NCI-H1048 (cell line): ENCODE measurements at places on chromosomes 13 and 19.

DNA sequence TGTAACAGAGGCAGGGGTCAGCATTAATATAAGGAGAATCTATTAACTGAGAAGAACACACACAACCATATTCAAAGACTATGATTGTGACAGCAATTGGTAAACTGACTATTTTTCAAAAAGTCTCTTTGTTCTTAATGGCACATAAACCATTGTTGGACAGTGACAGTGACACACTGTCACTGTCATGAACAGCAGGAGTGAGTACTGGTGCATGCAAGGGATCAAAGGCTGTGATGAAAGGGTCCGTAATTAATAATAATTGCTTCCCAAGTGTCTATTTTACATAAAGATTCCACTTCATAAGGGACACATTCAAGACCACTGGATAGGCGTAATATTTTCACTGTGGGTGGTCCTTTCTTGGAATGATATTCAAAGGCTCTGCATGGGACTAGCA is 50.7 kb downstream of the LHFPL6 start:
- DNase-seq, result no peak

- DNase-seq, result no peak
These were observed 17.5 kb downstream of the MIPEP start for GRCh38 chr13:23871616-23872220.

DNA sequence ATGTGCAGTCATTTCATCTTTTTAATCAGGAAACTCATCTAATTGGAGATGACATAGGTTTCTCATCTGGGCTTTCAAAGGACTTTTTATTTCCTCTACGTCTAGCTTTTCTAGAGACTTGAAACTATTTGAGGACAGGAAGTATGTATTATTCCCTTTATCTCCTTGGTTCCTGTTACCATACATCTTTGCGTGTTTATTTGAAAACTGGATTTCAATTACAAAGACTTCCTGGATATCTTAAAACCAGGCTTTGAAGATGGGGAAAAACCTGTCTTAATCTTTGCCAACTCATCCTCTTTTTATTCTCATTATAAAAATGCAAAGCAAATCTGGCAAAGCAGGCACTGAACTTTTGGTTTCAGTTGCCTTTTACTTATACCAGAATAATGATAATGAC is 130.5 kb downstream of the LMO7 start:
- no peak for DNase-seq

GRCh38 chr13:34943436-34944273 is 1.6 kb downstream of the NBEA start:
- no peak for DNase-seq

DNA sequence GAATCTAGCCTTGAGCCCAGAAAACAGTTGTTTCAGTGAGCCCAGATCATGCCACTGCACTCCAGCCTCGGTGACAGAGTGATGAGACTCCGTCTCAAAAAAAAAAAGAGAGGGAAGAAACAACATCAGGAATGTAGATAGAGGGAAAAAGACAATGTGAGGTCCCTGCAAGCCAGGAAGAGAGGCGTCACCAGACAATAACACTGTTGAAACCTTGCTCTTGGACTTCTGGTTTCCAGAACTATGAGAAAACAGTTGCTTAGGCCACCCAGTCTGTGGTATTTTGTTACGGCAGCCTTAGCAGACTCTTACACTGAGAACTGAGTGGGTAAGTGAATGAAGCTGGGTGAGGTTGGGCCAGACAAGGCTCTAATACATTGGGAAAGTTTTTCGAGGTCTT is 64.1 kb downstream of the TNFSF11 start:
- no peak for DNase-seq

GRCh38 chr13:67538906-67539305 is 308.8 kb upstream of the PCDH9 start:
- no peak for DNase-seq

DNA sequence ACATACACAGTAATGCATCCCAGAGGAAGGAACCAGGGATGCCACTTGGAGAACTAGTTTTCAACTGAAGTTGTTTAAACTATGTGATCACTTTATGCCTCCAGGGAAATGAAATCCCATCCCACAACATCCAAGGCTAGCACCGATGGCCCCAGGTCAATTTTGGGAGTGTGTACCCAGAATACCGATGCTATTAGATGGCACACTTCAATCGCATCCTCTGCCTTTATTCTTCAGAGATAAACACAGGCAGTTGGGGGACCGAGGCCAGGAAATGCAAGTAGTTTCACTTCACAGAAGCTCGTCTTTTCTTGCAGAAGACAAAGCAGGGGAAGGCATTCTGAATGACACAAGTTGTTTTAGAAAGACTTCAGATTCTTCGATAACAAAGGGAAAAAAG is 13.8 kb downstream of the STK24 start:
- no peak for DNase-seq

- no peak for DNase-seq
These were observed 24.1 kb downstream of the RDH8 start for GRCh38 chr19:10037367-10037766.

DNA sequence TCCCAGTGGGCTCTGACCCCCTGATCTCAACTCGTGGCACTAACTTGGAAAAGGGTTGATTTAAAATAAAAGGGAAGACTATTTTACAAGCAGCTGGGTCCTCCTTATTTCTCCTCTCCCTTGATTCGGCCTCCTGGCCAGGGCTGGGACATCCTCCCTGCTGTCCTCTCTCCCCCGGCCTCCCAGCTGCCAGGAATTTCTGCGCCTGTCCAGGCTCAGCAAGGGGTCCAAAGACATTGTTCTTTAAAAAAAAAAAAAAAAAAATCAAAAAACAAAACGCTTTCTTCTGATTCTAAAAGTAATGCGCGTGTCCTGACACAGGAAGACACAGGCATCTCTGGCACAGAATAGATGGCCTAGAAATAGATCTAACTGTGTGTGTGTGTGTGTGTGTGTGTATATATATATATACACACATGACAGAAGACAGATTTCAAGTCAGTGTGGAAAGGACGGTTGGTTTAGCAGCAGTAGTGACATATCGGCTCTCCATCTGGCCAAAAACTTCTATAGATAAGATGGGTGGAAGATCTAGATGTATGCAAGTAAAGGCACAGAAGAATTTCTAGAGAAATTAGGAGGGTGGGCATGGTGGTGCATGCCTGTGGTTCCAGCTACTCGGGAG is 12.3 kb upstream of the LENG8 start:
- no peak for DNase-seq

- DNase-seq, result no peak
These were observed 21.9 kb upstream of the CPB2 start for GRCh38 chr13:46126552-46127357.

DNA sequence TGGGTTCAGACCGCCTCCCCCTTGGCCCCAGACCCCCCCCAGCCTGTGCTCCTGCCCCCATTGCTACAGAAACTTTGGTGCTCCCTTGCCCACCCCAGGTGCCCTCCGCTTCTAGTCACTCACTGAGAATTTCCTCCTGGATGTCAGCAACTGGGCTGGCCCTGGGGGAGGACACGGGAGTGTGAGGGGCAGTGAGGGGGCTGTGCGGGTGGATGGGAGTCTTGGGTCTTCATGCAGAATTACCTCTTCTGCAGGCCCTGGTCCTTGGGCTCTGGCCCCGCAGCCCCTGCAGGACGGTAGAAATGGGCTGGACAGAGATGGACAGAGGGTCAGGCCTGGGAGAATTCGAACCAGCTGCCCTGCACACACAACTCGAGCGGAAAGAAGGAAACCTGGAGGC is 4.8 kb downstream of the LILRB5 start:
- DNase-seq, result no peak

DNA sequence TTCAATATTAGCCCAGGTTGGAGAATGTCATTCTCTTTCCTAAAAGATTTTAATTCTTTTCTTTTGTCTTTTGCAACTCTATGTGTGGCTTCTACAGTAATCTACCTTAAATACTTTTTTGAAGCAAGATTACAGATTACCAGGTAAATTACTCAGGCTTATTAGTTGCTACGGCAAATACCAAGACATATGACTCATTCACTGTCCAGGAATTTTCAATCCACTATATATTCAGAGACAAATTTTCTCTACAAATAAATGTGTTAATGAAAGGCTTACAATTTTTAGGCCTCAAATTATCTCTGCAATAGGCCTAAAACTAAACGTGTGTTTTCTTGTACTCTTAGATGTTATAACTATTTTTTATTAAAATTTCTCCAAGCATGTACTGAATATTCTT is 631.3 kb downstream of the DIAPH3 start:
- DNase-seq, result no peak

DNA sequence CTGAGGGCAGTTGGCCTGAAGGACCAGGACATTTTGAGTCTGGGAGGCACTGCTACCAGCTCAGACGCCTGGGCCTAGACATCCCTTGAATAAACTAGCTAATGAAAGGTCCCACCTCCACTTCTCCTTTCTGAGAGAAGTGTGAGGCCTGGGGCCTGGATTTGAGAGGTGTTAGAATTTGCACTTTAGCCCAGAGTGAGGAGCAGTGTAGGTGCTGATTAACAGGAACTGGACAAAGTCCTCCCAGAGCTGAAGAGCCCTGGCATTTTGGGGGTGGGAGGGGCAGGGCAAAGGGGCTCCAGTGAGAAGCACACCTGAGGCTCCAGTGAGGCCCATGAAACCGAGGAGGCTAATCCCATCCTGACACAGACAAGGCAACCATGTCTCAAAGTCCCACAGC is 15.2 kb upstream of the SLC1A5 start:
- DNase-seq, result no peak

DNA sequence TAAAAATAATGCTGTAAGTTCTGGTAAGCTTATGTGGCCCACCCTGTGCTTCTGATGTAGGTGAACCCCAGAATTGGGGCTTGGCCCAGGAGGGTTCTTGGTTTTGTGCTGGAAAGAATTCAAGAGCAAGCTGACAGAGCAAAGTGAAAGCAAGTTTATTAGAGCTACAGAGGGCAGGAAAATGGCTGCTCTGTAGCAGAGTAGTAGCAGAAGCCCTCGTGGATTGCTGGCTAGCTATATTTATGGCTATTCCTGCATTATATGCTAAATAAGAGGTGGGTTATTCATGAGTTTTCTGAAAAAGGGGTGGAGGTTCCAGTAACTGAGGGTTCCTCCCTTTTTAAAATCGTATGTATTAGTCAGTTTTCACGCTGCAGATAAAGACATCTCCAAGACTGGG is 20.6 kb upstream of the ZNF599 start:
- no peak for DNase-seq

GRCh38 chr13:49348751-49349150 is 95.1 kb downstream of the CAB39L start:
- no peak for DNase-seq

- no peak for DNase-seq
These were observed 254.1 kb upstream of the RXFP2 start for GRCh38 chr13:31485183-31485582.

GRCh38 chr13:95221971-95222732 is 79.1 kb downstream of the ABCC4 start:
- no peak for DNase-seq

- DNase-seq, result no peak
These were observed 3.9 kb upstream of the ZNF550 start for GRCh38 chr19:57563547-57563946.

DNA sequence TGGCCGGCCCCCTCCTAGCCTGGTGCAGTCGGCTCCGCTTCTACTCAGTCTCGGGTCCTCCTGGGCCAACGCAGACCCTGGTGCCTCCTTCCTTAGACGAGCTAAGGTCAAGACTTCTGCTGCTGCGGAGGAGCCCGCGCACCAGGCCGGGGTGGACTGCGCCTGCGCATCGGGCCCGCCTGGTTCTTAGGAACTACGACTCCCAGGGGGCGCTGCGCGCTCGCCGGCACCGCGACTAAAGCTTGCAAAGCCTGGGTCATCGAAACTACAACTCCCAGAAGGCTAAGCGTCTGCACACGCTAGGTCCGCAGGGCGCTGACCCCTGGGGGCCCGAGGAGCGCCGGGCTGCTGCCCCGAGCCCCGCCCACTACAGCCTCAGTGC is at the start of gene ZNF835:
ZNF835 (minus strand) TSS at position 145 of the 382 bp plus-strand sequence. CDS start 6,559 bp downstream, outside the sequence.
- no peak for DNase-seq

DNA sequence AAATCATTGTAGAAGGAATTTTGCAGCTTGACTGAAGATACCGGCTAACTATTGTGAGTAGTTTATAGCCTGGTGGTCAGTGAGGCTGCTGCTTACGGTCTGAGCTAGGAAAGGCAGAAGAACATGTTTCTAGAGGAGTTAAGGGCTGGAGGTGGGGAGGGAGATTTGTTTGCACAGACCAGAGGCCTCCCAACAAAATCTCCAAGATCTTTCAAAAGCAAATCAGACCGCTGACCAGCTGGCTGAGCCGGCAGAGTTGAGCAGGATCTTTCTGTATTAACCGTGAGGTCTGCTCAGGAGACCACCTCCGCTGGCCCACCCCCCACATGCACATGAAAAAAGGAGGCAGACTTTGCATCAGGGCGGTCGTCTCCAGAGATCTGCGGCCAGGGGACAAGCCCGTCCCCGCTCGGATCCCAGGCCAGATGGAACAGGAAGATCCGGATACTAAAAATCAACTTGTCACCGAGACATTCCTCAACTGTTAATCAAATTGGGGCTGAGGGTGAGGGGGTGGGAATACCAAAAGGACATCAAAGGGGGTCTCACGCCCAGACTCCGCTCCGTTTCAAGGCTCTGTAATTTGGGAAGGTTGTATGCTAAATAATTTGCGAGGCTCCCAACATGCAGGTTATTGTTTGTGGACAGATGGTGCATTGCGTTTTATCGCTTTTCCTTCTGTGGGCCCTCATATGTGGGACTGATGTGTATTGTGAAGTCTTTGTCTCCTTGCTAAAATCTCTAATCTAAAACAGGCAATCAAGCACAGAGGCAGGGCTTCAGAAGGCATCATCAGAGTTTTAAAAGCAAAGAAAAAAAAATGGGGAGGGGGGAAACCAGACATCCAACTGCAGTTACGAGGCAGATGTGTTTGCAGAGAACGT is 319.0 kb downstream of the ZNF536 start:
- no peak for DNase-seq

DNA sequence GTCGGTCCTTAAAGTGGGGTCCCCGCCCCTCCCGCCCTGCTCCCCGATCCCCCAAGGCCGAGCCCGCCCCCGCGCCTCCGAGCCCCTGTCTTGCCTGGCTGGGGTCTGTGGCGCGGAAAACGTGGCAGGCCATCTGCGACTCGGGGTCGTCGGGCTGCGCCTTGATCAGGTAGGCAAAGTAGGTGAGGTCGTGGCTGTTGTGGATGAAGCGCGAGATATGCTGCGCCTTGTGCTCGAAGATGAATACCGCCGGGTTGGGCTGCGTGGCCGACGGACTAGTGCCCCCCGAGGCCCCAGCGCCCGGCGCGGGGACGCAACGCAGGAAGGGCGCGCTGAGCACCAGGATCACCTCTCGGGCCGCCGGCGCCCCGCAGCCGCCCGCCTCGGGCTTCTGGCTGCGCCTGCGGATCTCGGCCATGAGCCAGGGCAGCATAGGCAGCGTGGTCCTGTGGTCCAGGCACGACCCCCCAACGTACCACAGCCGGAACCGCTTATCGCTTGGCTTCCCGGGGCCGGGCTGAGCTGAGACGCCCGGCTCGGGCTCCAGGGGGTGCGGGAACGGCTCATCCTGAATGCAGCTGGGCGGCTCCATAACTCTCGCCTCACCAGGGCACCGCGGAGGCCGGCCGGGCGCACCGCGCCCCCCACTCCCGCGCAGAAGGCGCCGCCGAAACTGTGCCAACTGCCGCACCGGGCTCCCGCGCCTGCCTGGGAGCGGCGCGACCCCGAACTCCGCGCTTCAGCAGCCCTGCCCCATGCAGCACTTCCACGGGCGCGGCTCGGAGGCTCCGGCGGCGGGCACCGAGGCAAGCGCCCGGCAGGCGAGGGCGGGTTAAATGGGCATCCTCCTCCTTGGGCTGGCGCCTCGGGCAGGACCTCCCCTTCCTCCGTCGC is 546 bp downstream of the TBC1D4 start:
- no peak for DNase-seq

GRCh38 chr13:110466266-110466915 is 95.1 kb downstream of the RAB20 start:
- no peak for DNase-seq

- DNase-seq, result no peak
These were observed 79.7 kb downstream of the EFNB2 start for GRCh38 chr13:106455777-106456176.

- DNase-seq, result no peak
These were observed 10.7 kb upstream of the CRTC1 start for GRCh38 chr19:18672606-18673337.
